Activated T-cell treated with anti-CD3 and anti-CD28 coated beads for 1 hour (primary cell): ENCODE measurements at places on chromosomes 3 and 15.

DNA sequence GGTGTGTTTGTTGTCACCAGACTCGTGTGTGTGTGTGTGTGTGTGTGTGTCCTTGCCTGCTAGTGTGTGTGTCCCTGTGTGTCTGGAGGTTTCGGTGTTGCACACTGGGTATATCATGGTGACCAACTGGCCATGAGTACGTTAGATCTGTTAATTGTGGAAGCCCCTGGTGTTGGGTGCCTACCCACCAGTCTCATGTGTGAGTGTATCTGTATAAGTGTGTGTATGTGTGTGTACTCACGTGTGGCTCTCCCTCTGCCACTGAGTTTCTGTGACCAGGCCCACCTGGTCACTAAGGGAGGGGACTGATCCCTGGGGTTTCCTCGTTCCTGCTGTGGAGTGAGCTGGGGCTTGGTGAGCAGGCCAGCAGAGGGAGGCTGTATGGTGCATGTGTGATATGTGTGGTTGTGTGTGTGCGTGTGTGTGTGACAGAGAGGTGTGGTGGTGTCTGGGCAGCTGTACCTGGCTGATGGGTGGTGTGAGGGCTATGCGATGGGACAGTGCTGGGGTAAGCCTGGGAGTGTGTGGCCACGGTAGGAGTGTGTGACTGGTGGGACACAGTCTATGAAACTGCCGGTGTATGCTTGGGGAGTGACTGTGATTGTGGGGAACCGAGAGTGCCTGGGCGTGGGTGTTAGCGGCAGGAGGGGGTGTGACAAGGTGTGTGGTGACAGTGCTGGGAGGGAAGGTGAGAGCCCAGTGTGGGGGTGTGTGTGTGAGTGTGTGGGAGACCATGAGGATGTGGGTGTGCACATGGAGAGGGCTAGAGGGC, 1.8 kb downstream of the PRKCD start:
- peak; percentile 37 for DNase-seq

DNA sequence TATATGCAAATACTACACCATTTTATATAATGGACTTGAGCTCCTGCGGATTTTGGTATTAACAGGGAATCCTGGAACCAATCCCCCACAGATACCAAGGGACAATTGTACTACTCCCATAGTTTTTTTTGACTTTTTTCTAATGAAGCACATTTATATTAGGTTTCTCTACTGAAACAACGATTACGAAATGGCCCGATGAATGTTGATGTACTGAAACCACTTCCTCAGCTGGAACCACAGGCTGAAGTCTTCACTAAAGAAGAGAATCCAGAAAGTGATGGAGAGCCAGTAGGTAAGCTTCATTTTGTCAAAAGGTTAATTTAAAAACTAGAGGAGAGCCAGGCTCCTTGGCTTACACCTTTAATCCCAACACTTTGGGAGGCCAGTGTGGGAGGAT, 121.5 kb upstream of the LRRFIP2 start:
- no peak for DNase-seq

GRCh38 chr3:171125010-171125409, 98.5 kb upstream of the SLC2A2 start:
- DNase-seq = no peak

GRCh38 chr3:70770650-70771049, 458.2 kb upstream of the MDFIC2 start:
- no peak for DNase-seq

DNA sequence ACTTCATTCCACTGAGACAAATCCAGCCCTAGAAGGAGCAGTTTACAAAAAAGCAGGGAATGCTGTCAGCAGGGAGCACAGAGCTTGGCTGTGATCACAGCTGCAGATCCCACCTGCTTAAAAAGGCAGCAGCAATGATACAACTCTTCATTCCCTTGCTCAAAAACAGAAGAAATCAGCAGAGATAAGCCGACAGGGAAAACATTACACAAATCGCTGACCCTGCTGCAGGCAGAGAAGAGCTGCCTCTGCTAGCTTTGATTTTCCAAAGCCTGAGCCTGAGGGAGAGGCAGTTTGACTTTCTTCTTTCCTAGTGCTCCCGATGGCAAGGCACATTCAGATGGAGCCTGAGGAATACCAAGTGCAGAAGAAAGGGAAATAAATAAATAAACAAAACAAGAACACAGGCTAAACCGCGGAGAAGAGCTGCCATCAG, 80.2 kb downstream of the SHQ1 start:
- no peak for DNase-seq

DNA sequence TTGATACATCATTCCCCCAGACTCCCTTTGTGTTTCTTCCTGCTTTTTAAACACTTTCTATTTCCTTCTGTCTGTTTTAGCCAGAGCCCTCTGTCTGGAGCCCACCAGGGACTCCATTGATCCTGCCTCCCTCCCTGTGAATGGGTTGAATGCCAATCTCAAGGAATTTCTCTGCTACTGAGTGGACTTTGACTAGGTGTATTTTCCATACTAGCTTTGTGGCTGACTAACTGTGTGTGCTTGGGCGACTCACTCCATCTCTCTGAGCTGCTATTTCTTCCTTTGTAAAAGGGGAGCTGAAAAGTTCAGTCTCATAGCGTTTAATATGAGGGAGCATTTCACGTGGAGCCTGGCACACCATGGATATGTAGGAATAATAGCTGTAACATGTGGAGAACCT, 98.8 kb downstream of the EEFSEC start:
- DNase-seq = no peak

DNA sequence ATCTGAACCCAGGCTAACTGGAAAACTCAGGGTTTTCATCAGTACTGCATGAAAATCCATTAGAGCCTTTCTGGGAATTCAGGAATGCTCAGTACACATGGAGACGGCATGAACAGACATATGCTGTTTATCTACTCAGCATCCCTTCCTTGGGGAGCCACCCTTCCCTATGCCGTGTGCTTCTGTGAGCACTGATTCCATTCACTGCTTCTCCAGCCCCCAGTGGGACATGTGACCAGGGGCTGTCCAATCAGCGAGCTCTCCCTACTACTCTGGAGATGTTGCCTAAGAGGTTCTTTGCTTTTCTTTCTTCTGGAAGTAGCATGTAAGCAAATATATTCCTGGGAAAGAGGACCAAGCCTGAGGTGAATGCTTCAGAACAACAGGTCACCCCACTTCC, 5.6 kb upstream of the PCOLCE2 start:
- DNase-seq = no peak

GRCh38 chr15:85625856-85626255, 168.9 kb downstream of the KLHL25 start:
- DNase-seq = no peak

DNA sequence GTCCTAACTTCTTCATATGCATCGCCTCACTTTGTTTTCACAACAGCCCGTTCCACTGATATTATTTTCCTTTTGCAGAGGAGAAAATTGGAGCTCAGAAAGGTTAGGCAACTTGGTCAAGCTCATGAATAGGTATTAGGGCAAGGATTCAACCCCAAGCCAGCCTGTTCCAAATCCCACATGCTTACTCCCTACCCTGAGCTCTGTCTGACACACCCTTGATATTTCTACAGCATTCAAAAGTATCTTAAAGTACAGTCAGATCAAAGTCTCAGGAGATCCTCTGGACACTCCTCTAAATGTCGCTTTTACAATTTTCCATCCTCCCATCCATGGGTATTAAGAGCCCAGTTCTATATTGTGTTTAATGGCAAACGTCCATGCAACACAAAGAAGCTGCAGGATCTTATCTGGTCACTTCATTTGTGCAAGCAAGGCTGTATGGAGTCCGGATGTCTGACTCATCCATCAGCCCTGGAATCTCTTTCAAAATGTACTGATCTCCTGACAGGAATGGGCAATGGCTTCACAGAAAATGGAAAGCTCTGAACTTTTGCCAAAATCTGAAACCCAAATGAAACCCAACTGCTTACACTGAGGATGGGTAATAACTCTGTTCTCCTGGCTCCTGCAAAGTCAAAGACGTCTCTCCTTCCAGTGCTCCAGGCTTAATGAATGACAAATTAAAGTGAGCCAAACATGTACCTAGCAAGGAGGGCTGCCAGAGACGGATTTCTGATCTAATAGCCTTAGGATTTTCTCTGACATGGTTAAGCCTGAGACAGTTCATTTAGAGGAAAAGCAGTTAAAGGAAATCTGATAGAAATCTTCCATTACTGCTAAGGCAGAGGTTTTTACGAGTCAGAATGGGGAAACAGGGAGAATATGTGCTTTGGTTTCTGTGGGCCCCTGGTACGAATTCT, 230.9 kb upstream of the RORA start:
- DNase-seq = no peak

GRCh38 chr3:115217292-115217677, 70.2 kb upstream of the ZBTB20 start:
- no peak for DNase-seq

- no peak for DNase-seq
These were observed 2.3 kb downstream of the RNF13 start for GRCh38 chr3:149815321-149815720.

DNA sequence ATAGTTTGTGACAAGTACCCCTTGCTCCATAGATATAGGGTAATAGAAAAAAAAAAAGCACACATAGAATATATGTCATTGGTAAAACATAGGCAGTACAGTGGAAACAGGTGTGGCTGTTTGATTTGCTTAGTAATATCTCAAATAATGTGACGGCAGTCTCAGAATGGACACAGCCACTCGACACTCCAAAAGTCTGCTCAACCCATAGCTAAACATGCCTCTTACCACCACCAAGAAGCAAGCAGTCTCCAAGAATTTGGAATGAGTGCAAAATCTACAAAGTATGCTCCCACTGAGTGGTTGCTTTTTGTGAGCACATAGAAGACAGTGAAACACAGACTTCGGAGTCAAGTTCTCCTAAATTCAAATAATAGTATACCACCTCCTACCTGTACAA, 43.0 kb downstream of the RAB27A start:
- no peak for DNase-seq

- DNase-seq = no peak
These were observed 47.8 kb upstream of the ADGRG7 start for GRCh38 chr3:100561459-100562158.

DNA sequence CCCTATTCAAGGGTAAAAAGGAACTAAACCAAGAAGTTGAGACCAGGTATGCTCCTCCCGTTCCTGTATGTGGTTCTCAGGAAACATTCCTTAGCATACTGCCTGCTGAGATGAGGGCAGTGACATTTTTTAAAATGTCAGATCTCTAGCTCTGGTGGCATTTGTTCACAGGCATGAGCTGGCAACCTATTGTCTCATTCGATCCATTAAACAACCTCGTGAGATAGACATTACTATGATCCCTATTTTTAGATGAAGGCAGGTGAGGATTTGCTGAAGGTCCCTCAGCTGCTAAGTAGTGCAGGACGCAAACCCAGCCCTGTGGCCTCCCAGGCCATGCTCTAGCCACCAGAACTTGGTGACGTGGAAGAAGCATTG, 74.9 kb downstream of the SIDT1 start:
- DNase-seq = no peak

DNA sequence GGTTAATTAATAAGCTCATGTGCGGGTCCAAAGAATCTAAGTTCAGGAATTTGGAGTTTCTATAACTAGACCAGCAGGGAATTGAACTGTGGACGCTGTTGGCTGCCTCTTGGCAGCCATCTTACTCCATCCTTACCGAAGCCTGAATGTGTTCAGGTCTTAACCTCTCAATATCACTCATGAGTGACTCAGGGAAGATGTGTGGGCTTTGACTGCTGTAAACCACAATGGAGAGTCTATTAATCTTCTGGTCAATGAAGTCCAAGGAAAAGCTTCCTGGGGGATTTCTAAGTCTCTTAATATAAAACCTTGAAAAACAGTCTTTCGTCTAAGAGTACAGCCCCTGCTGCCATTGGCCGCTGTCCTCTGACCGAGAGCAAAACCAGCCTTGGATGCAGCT, 46.7 kb upstream of the OXTR start:
- no peak for DNase-seq

GRCh38 chr3:59483191-59483590, 433.4 kb upstream of the CFAP20DC start:
- no peak for DNase-seq

- no peak for DNase-seq
These were observed 22.5 kb downstream of the GASK1A start for GRCh38 chr3:43001556-43002121.

DNA sequence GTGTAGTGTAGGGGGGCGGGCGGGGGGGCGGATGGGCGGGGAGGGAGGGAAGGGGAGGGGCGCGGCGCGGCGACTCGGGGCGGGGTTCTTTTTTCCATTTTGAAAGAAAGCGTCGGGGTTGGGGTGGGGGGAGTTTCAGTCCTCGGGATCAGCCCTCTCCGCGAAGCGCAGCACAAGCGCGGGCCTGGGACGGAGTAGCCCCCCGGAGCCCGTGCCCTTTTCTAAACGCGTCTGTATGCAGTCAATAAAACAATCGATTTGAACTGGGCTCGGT, 6.1 kb downstream of the ISLR2 start:
- DNase-seq = no peak

DNA sequence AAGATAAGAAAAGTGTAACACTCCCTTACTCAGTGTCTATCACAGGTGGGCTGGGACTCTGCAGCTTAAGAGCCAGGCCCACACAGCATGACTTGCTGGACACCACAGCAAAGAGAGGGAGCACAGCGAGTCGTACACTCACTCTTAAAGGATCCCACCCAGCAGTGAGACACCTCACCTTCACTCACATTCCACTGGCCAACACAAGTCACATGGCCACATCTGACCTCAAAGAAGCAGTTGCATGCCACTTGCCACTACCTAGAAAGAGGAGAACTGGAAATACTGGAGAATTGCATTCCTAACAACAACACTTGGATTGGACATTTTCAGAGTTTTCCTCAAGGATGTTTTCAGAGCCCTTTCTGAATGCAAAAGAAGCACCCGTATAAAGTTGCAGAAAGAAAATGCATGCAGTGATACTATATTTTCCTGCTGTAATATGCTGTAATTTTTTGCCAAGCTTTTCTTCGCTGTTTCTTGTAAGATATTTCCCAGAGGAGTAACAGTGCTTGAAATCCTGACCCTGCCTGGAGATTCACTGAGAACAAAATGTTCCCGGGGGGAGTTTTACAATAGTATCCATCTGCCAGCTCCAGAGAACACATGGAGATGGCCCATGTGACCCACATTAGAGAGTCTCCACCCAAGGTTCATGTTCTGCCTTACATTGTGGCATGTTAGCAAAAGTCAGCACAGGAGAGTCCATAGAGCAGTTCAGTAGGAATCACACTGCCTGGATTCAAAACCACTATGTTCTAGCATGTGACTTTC, 42.2 kb downstream of the TRIM42 start:
- DNase-seq = no peak

- no peak for DNase-seq
These were observed 206.1 kb upstream of the GADL1 start for GRCh38 chr3:31100519-31100918.

DNA sequence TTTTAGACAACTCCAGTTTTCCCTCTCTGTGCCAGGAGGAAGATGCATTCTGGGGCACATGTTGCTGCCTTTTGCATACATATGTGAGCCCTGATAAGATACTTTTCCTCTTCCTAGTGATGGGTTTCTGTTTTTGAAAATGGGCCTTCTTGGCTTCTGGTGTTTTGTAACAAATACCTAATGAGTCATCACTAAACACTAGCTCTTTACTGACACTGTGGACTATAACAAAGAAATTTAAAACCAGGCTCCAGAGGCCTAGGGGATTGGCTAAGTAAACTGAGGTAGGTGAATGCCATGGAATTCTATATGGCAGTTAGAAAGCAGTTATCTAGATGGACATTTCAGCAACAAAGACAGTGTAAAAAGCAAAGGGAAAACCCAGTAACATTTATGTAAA, 93.4 kb upstream of the NR2E3 start:
- no peak for DNase-seq
